Activated T-helper 1 cell treated with Interleukin-2 at 50 U/mL for 16 hours (primary cell): ENCODE measurements at places on chromosomes 1 and 21.

- DNase-seq: no peak
Measured at GRCh38 chr1:180261030-180261429, 31.0 kb downstream of the LHX4 start.

- no peak for DNase-seq
Measured at GRCh38 chr1:245716561-245716960, 561.8 kb downstream of the KIF26B start.

DNA sequence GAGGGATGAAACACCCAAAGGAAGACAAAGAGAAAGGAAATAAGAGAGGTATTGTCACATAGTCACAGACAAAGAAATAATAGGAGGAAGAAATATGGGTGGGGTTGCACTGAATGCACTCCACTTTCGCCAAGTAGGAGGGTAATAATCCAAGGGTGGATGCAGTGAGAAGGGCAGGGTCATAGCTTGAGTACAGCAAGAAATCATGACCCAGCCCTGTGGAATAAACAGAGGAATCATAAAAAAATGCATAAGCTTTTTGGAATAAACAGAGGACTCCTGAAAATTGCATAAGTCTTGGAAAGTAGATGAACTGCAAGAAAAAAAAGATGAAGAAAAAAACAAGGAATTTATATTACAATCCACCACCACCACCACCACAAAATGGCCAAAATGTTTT is 53.1 kb upstream of the CD55 start:
- DNase-seq: no peak

- no peak for DNase-seq
Measured at GRCh38 chr1:97066860-97067259, 345.3 kb downstream of the PTBP2 start.
